ENCODE measurements at places on chromosomes 2 and 18. TPM values are rescaled to one million over a fixed set of nuclear protein-coding genes. Genes with fewer than 3 reads are reported as not detected.

Gene FZD7
- 13.6 TPM for total RNA-seq

Gene CYP27A1
- 180 TPM for total RNA-seq

Gene EMILIN2
- total RNA-seq = 35.2 TPM

Gene PELI1
- 35.8 TPM for total RNA-seq

Gene TRPM8
- not detected for total RNA-seq

Gene UGT1A9
- not detected for total RNA-seq

Gene NCKAP5
- total RNA-seq = 40.8 TPM

Gene USP14
- 47.8 TPM for total RNA-seq

Gene REEP1
- 7.8 TPM for total RNA-seq

Gene EMILIN1
- 84.6 TPM for total RNA-seq

Gene CXCR4
- total RNA-seq = 45.2 TPM

Data from upper lobe of right lung (tissue), 1 donor.